Kidney (tissue), 22 donors: ENCODE measurements at places on chromosomes 7 and 10.

- no peak for DNase-seq
Measured at GRCh38 chr7:123492485-123492884, 41.9 kb downstream of the IQUB start.

- DNase-seq, result no peak
Measured at GRCh38 chr10:1168763-1169162, 112.6 kb downstream of the WDR37 start.

DNA sequence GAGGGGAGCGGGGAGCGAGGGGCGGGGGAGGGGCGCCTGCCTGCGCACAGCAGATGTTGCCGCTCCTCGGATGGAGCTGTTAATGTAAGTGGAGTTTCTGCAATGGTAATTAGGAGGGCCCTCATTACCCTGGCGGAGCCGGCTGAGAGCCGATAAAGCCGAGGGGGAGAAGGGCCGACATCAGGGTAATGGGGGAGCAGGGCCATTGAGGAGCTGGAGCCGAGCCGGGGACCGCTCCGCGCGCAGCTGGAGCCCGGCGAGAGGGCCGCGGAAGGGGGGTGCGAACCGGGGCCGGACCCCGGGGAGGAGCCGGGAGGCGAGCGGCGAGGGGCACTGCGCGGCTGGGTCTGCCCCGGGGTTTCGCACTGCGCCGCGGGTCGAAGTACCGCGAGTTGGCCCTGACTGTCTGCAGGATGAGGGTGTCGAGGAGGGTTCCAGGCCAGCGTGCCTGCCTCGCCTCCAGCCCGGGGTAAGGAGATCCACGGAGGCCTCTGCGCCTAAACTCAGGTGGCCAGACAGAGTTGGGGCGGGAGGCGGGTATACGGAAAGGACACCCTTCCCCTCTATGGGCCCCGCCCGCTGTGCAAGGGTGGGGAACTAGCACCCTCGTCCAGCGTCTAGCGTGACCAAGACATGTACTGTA is 55.0 kb upstream of the LBX1 start:
- no peak for DNase-seq

DNA sequence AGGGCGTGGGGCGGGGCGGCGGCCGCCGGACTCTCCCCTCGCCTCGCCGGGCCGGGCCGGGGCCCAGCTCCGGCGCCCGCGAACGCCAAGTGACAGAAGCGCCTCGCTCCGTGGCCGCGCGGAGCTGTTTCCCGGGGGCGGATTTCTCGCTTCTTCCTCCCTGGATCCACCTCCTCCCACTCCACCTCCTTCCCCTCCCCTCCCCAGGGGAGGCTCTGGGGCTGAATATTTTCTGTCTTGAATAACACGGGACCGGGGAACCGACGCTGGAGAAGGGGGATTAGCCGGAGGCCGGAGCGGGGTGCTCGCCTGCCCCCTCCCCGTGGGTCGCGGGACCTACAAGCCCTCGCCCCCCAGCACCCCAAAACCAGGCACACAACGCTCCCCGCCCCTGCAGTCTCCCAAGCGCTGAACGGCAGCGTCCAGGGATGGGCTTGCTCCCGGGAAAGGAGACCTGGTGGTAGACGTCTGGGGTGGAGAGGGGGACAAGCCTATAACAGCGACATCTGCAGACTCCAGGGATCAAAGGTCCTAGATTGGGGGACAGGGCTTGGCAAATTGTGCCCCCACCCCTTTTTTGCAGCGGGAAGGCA is at the start of gene ARHGAP21:
Gene ARHGAP21, minus strand, starts transcription at position 100 of the 593 bp plus-strand sequence. CDS start 1,988 bp downstream, outside the sequence.
- peak; percentile 75 for DNase-seq

GRCh38 chr10:43395571-43396060 is 13.4 kb downstream of the HNRNPF start:
- peak; percentile 70 for DNase-seq

DNA sequence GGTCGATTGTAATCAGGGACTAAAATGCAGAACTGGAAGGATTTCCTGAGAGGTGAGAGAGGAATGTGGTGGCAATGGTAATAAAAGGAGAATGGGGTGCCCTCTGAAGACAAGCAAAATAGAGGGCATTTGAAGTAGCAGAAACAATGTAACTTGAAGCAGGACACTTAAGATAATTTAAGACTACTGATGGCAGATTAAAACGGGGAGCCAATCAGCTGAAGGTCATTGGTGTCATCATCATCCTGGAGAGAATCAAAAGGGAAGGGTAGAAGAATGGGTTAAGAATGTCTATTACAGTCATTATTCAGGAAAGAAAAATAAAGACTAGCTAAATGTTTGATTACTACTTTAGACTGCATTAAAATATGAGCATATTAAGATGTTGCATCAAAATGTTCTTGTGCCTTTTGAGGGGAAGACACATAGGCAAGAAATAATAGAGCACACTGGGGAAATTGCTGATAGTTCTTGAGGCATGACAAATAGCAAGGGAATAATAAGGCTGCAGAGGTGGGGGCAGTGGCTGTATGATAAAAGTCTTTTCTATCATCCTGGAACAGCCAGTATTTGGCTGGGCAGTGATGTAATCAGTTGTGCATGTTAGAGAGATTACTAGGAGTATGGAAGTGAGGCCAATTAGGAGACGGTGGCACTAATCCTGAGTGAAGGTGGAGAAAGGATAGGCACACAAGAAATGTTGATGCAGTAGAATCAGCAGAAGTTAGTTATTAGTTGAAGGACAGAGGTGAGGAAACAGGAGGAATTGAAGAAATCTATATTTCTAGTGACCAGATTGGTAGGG is 60.2 kb downstream of the CCDC71L start:
- no peak for DNase-seq

DNA sequence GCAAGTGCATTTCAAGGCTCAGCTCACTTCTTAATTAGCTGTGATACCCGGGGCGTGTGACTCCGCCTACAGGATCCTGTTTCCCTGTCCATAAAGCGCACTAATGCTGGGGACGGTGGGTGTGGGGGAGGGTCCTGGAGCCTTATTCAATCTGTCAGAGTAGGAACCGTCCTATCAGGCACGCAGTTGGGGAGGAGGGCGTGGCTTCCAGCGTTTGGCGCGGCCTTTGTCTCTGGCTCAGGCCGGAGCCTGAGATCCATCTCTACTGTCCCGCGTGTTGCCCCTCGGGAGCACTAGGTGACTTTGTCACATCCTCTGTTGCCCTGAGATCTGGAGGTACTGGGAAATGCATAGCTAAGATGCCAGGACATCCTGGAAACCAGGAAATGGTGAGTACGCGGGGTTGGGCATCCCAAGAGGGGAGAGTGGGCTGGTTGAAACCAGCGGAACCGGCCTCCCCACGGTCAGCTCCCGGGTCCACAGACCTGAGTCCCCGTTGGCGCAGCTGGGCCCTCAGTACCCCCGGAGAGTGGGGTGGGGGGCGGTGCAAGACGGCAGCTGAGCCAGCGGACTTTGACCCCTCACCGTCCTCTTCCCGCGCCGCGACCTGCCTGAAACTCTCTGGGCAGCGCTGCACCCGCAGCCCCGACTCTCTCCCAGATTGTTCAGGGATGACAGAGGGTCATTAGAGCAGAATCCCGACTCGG is 104.4 kb upstream of the ZNF92 start:
- peak; percentile 72 for DNase-seq

DNA sequence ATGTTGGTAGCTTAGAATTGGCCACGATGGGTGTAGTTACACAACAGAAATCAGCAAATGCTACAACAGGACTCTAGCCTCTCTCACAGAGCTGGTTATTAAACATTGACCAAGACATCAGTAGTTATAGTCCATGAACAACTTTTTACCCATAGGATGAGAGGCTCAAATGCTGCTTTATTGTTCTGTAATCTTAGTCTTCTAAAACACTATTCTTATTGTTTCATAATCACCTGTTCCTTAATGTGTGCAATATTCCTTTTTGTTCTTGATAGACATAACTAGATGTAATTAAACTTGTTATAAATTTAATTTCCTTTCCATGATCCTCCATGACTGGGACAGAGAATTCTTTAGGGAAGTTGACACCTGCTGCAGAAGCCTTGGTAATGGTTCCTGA is 356.9 kb downstream of the EXOC4 start:
- DNase-seq, result no peak

GRCh38 chr10:33112831-33113455 is 154.9 kb upstream of the ITGB1 start:
- DNase-seq, result peak; percentile 62

- no peak for DNase-seq
Measured at GRCh38 chr10:121409466-121410104, 188.7 kb downstream of the FGFR2 start.

DNA sequence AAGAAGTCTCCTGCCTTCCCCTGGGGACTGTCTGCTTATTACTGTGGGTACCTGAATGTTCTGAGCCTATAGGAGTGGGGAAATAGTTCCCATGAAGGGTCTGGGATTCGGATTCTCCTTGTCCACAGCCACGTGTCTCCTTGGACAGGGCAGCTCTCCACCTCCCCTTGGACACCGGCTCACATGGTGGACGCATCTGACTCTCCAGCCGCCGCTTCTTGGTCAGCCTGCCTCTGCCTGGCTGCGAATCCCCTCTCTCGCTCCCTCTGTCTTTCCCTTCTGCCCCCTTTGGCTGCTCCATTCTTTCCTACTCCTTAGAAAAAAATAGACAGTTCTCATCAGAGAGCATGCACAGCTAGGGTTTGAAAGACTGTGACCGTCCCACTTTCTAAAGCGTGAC is 46.9 kb downstream of the JAKMIP3 start:
- DNase-seq, result no peak

- peak; percentile 83 for DNase-seq
Measured at GRCh38 chr7:131502810-131503508, 53.5 kb downstream of the PODXL start.

- DNase-seq, result no peak
Measured at GRCh38 chr10:56146806-56147205, 214.3 kb downstream of the ZWINT start.

GRCh38 chr10:51596695-51597094 is 102.7 kb downstream of the CSTF2T start:
- no peak for DNase-seq

GRCh38 chr10:50577010-50577409 is 46.7 kb downstream of the SGMS1 start:
- no peak for DNase-seq

- peak; percentile 62 for DNase-seq
Measured at GRCh38 chr7:1101563-1102431, 13.9 kb downstream of the GPER1 start.

DNA sequence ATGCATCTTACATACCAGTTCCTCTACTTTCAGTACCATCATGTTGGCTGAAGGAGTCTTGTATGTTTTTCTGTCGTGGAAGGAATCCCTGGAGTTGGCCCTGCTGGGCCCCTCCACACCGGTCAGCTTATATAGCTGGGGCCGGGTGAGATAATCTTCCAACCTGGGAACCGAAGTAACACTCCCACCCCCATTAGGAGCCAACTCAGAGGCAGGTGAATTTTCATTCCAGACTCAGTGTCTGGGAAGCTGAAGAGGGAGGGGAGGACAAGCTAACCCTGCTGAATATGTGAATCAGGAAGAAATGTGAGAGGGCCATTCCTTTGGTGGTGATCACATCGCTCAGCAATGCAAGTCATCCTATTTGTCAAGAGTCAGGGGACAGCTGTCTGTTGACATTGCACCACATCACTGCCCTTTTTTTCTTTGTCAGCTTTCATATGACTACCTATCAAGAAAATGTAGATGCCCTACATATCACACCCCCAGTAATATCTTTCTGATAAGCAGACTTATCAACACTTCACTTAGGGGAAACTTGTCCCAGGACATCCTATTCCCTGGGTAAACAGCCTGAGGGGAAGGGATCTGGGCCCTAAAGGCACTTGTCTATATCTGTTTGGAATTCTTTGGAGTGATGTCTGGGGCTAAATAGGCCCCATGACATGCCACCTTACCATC is at the start of gene ANKRD1:
Gene ANKRD1, minus strand, starts transcription at position 102 of the 681 bp plus-strand sequence. Its CDS starts 60 bp downstream, at position 42.
- DNase-seq, result no peak

DNA sequence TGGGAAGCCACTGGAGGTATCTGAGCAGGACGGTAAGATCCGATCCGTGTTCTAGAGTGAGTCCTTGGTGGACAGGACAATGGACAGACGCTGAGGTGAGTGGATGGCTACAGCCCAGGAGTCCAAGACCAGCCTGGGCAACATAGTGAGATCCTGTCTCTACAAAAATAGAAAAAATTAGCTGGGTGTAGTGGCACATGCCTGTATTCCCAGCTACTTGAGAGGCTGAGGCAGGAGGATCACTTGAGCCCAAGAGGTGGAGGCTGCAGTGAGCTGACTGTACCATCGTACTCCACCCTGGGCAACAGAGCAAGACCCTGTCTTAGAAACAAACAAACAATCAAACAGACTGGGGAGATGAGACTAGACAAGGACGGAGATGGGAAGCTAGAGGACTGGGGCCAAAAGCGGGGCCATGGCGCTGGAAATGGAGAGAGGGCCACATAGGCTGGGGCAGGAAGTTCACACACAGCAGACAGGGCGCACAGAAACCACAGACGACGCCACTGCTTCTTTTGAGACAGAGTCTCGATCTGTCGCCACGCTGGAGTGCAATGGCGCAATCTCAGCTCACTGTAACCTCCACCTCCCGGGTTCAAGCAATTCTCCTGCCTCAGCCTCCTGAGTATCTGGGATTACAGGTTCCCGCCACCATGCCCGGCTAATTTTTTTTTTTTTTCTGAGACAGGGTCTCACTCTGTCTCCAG is 24.7 kb downstream of the DAGLB start:
- DNase-seq, result no peak
